ENCODE measurements at places on chromosomes 12 and 14. TPM values are rescaled to one million over a fixed set of nuclear protein-coding genes. Genes with fewer than 3 reads are reported as not detected.

GRCh38 chr12:46557539-46558373 lies 185.2 kb upstream of the SLC38A2 start:
- no peak overlapping the region for H3K4me3 ChIP-seq
- H3K4me1 ChIP-seq: peaks cover 3% of the 10 kb centered on the region
- H3K36me3 ChIP-seq: no peaks in the 10 kb centered on the region
- DNase-seq: no peak
- no peak overlapping the region for H3K27ac ChIP-seq

- H3K36me3 ChIP-seq: no peaks in the 10 kb centered on the region
- no peaks in the 10 kb centered on the region for H3K27me3 ChIP-seq
- H3K4me3 ChIP-seq: no peak overlapping the region
These were observed 180.6 kb downstream of the SLC15A4 start for GRCh38 chr12:128643155-128643554.

GRCh38 chr14:32202491-32202997 lies 525 bp downstream of the RNU6-8 start:
- peaks cover 19% of the 10 kb centered on the region for H3K4me1 ChIP-seq
- H3K27ac ChIP-seq: peak overlapping the region; percentile 95
- H3K27me3 ChIP-seq: no peaks in the 10 kb centered on the region
- H3K36me3 ChIP-seq: no peaks in the 10 kb centered on the region
- no peak for DNase-seq

Gene RFX4
- total RNA-seq: not detected

DNA sequence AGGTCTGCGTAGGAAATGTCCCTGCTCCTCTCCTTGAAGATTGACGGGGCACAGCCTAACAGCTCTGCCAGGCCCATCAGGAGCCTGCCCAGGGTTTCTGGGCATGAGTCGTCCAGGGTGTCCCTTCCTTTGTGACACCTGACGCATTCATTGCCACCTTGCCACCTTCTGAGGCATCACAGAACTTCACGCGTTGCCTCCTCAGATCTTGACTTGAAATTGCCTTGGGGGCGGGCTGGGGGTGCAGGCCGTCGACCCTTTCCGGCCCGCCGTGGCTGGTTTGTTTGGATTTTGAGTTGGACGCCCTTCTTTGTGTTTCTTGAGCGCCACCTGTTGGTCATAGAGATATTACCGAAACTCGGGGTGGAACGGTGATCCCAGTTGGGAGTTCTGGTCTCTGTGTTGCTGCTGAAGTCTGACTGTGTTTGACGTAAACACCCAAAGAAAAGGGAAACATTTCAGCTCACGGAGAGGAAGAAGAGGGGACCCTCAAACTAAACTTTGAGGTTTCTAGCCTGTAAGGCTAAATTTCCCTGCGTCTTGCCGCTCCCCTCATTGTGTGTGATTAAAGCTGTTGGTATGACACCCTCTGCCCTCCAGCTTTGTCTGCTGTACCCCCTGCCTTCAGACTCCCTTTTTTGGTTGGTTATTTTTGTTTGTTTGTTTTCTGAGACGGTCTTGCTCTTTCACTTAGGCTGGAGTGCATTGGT lies 44.6 kb downstream of the MLXIP start:
- H3K4me3 ChIP-seq: no peak overlapping the region
- DNase-seq: peak; percentile 53
- peaks cover 11% of the 10 kb centered on the region for H3K36me3 ChIP-seq
- peak overlapping the region; percentile 19 for H3K27ac ChIP-seq

Gene ETFBKMT
- total RNA-seq: 4.0 TPM

GRCh38 chr14:23056145-23056955 lies 970 bp downstream of the CDH24 start:
- no peaks in the 10 kb centered on the region for H3K27me3 ChIP-seq
- DNase-seq: peak; percentile 74
- peaks cover 15% of the 10 kb centered on the region for H3K4me1 ChIP-seq
- H3K4me3 ChIP-seq: peak overlapping the region; percentile 81
- peaks cover 29% of the 10 kb centered on the region for H3K36me3 ChIP-seq

DNA sequence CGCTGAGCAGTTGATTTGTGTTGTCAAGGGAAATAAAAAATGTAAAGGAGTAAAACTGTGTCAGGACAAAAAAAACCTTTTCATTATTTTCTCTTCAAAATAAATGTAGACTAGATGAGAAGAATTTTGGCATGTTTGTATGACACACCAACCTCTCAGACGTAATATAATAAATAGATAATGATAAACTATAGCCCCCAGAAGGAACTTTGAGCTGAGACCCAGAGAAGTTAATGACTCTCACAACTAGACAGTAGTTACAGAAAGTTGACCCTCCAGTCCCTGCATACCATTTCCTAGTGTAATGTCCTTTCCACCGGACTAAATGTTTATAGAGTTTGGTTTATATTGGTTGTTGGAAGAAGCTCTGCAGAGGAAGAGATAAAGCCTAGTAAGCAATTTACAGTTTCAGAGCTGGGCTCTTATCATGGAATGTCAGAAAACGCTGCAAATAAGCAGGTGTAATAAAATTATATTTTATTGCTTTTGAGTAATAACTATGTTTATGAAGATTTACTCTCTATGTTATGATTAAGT lies 97.3 kb downstream of the TRHDE start:
- H3K4me3 ChIP-seq: no peak overlapping the region
- H3K36me3 ChIP-seq: no peaks in the 10 kb centered on the region
- H3K27me3 ChIP-seq: no peaks in the 10 kb centered on the region
- no peaks in the 10 kb centered on the region for H3K4me1 ChIP-seq

- no peak overlapping the region for H3K4me3 ChIP-seq
- H3K36me3 ChIP-seq: no peaks in the 10 kb centered on the region
- H3K27ac ChIP-seq: no peak overlapping the region
These were observed 185.8 kb upstream of the TMPO start for GRCh38 chr12:98329589-98329988.

- no peaks in the 10 kb centered on the region for H3K36me3 ChIP-seq
- H3K27ac ChIP-seq: no peak overlapping the region
- H3K27me3 ChIP-seq: peaks cover 12% of the 10 kb centered on the region
- no peak overlapping the region for H3K4me3 ChIP-seq
- no peaks in the 10 kb centered on the region for H3K4me1 ChIP-seq
- DNase-seq: no peak
These were observed 69.9 kb upstream of the C14orf180 start for GRCh38 chr14:104509673-104510072.

GRCh38 chr12:109018296-109018695 lies 2.6 kb downstream of the SVOP start:
- no peaks in the 10 kb centered on the region for H3K36me3 ChIP-seq
- H3K4me1 ChIP-seq: peaks cover 5% of the 10 kb centered on the region
- H3K27me3 ChIP-seq: peaks cover 23% of the 10 kb centered on the region

- no peak overlapping the region for H3K4me3 ChIP-seq
- no peak for DNase-seq
- peaks cover 24% of the 10 kb centered on the region for H3K4me1 ChIP-seq
- H3K27ac ChIP-seq: no peak overlapping the region
These were observed 14.1 kb downstream of the PPP1CC start for GRCh38 chr12:110728628-110729027.

Gene TEX22
- total RNA-seq: 3.8 TPM

Gene CAPS2
- 12.1 TPM for total RNA-seq

GRCh38 chr14:64990296-64990695 lies 3.6 kb downstream of the FNTB start:
- no peaks in the 10 kb centered on the region for H3K36me3 ChIP-seq
- no peak for DNase-seq
- H3K27me3 ChIP-seq: no peaks in the 10 kb centered on the region
- no peak overlapping the region for H3K27ac ChIP-seq
- no peak overlapping the region for H3K4me3 ChIP-seq

GRCh38 chr12:16927259-16927658 lies 321.3 kb upstream of the LMO3 start:
- H3K27me3 ChIP-seq: no peaks in the 10 kb centered on the region
- H3K4me3 ChIP-seq: no peak overlapping the region
- H3K4me1 ChIP-seq: no peaks in the 10 kb centered on the region
- DNase-seq: no peak

- no peak overlapping the region for H3K4me3 ChIP-seq
- no peak for DNase-seq
- no peak overlapping the region for H3K27ac ChIP-seq
- H3K36me3 ChIP-seq: no peaks in the 10 kb centered on the region
- H3K4me1 ChIP-seq: peaks cover 21% of the 10 kb centered on the region
These were observed 78.0 kb upstream of the MDM1 start for GRCh38 chr12:68410018-68410660.
